Activated T-helper 2 cell treated with anti-CD3 and anti-CD28 coated beads, Interferon-gamma antibody, Interleukin-2, Interleukin-4, amounts not matched to agents 10 μg/mL and 5 μg/mL and 100 μg/mL, durations not matched to agents 14 hours and 24 hours and 36 hours (primary cell): ENCODE measurements at places on chromosomes 5 and 9. TPM values are rescaled to one million over a fixed set of nuclear protein-coding genes. Genes with fewer than 3 reads are reported as not detected.

The ADAMTS19 gene
- not detected in 2 replicates for total RNA-seq

The CKMT2 gene
- not detected in 2 replicates for total RNA-seq

The SCGB3A2 gene
- total RNA-seq: not detected in 2 replicates

- peak; percentile 70 for DNase-seq
Measured at GRCh38 chr9:37415011-37415719, 7.3 kb upstream of the GRHPR start.

GRCh38 chr9:107706701-107707427 is 217.3 kb upstream of the KLF4 start:
- DNase-seq: no peak

- no peak for DNase-seq
Measured at GRCh38 chr9:78573205-78573604, 276.3 kb downstream of the PSAT1 start.

DNA sequence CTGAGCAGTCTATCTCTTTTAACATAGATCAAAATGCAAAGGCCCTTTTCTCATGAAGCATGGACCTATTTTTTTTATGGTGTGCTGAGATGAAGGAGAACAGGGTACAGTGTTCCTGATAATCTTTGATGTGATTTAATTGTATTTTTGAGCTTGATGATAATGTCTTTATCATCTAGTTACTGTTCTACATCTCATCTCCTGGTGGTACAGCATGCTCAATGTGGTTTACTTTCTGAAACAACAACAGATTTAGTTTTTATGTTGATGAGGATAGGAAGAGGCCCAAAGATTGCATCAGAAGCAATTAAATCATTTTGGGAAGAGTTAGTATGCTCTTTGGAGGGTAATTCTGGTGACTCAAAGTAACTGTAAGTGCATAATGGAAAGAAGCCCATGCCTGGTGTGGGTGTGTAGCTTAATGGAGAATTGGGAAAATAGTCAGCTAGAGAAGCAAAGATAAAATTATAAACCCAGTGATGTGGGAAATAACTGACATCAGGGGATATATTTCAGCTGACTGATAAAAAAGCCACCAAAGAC is 123.0 kb upstream of the KCNN2 start:
- DNase-seq: no peak

DNA sequence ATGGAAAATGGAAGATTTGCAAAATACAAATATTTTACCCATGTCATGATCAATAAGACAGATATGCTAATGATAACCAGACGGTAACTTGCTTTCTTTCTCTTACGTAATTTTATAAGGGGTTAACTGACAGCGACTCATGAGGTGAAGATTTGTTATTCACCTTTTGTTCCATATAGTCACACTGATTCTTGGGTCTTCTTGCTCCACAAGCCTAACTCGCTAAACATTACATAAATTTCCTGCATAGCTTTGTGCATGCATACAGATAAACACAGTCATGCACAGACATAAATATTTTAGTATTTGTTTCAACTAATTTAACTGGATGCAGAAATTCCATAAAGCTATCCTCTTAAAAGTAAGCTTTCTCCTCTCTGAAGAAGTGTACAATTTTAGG is 225.9 kb downstream of the VPS13A start:
- no peak for DNase-seq

The C9orf50 gene
- total RNA-seq: not detected in 2 replicates

- DNase-seq: no peak
Measured at GRCh38 chr5:156681265-156681664, 168.8 kb upstream of the PPP1R2B start.

DNA sequence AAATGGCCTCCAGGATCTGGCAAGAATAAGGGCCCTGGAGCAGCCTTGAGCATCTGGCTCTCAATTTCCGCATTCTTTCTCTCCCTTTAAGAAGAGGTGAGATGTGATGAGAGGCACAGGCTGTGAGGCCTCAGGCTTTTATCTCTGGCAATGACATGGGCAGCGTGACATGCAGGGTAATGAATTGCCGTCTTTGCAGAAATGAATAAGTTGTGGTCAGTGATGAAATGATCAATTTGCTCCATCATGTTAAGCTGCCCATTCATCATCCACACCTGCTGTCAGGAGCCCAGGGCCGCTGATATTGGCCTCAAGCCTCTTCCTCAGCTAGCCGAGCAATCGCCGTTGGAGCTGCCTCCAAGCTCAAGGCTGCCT is 265.3 kb downstream of the TRIM32 start:
- DNase-seq: no peak

The PCDHA6 gene
- not detected in 2 replicates for total RNA-seq

The SGCD gene
- total RNA-seq: not detected in 2 replicates
